ENCODE measurements at places on chromosomes 11 and 22.

DNA sequence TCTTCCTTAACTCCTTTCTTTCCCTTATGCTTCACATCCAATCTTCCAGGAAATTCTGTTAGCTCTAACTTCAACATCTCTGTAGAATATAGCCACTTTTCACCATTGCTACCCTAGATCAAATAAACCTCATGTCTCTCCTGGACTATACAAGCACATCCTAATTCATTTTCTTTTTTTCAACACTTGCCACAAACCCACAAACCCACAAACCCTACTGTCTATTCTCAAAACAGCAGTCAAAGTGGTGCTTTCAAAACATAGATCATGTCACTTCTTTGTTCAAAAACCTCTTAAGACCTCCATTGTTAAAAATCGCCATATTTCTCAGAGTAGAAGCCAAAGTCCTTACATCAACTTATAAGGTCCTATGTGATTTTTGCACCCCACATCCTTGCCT, 94.3 kb downstream of the PIWIL4 start:
- DNase-seq = no peak

- DNase-seq = peak; percentile 20
These were observed 2.0 kb upstream of the LARGE1 start for GRCh38 chr22:33922349-33922681.

- DNase-seq = peak; percentile 71
These were observed 55.9 kb downstream of the SWAP70 start for GRCh38 chr11:9719566-9720289.

- no peak for DNase-seq
These were observed 46.7 kb downstream of the SMC1B start for GRCh38 chr22:45366713-45367112.

DNA sequence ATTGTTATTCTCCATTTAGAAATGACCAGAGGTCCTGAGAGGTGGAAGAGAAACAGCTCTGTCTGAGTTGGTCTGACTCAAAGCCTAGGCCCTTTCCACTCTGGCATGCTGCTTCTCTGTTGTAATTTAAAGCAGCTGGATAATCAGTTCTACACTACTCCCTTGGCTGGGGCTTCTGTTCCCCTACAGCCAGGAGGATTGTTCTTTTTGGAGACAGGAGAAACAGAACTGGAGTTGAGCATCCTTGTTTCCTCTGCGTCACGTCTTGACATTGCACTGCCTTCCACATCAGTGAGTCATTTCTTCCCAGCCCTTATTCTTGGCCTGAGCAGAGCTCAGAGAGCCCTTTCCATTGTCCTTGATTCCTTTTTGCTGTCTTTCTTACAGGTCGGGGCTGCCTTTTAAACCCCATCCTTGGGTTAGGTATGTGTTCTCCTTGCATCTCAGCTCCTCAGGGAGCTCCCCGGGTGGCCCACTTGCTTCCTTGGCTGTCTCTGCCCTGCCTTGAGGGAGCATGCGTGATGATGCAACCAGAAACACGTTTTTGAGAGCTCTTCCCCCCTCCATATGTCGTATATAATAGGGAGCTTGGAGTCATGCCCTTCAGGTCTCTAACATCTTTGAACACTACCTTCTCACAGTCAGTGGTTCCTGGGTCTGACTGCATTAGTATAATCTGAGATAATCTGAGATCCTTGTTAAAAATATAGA, 35.7 kb downstream of the CYB5R2 start:
- DNase-seq = no peak

GRCh38 chr22:33112580-33112979, 54.4 kb upstream of the SYN3 start:
- DNase-seq = no peak

- no peak for DNase-seq
These were observed 35.9 kb downstream of the RTN4R start for GRCh38 chr22:20232237-20232598.

DNA sequence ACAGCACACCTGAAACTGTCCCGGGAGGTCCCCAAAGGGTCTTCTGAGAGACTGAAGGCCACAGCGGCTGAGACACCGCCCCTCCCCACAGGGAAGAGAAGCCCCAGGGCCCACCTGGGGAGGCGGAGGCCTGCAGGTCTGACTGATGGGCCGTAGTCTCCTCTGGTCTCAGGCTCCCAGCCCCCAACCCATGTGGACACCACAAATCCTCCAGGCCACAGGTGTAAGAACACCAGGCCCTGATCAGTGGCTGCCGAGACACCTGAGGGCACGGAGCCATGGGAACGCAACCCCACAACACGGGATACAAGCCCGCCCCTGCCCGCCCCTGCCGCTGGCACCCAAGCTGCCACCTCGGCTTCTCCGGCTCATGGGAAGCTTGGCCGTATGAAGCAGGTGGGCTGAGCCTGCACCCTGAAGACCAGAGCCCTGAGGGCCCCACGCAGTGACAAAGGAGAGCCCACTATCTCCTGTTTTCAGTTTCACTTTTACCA, 46.3 kb downstream of the BRD1 start:
- DNase-seq = no peak

DNA sequence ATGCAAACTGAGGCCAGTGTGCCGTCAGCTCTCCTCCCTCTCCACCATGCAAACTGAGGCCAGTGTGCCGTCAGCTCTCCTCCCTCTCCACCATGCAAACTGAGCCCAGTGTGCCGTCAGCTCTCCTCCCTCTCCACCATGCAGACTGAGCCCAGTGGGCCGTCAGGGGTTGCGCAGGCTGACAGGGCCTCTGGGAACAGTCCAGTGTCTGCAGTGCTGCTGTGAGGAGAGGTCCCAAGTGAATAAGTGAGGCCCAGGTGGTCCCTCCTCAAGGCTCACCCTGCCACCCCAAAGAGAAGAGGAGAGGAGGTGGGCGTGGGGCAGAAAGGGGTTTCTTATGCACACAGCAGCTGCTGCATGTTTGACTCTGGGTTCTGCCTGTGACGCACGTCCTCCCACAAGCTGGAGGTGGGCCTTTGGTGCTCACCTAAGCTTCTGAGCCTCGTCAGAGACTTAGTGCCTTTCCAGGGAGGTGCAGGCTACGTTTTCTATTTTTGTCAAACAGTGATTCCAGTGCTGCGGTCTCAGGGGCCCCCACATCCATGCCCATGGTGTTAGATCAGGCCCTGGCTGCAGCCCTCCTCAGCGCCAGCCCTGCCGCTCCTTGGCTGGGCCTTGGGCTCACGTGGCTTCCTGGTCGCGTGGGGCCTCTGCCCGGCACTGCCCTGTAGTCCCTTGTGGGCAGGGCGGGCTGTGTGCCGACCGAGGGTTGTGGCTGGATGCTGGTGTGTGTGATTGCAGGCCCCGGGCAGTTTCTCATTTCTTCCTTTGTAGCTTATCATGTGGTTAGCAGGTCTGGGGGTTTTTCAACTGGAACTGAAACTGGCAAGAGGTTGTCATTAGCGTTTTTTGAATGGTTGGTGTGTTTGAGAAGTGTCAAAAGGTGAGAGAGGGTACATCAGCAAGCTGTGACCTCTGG, 7.1 kb downstream of the TPCN2 start:
- no peak for DNase-seq

GRCh38 chr11:33387996-33388395, 130.8 kb downstream of the HIPK3 start:
- DNase-seq = peak; percentile 76

- DNase-seq = no peak
These were observed 32.2 kb downstream of the C2CD3 start for GRCh38 chr11:74138572-74138971.

DNA sequence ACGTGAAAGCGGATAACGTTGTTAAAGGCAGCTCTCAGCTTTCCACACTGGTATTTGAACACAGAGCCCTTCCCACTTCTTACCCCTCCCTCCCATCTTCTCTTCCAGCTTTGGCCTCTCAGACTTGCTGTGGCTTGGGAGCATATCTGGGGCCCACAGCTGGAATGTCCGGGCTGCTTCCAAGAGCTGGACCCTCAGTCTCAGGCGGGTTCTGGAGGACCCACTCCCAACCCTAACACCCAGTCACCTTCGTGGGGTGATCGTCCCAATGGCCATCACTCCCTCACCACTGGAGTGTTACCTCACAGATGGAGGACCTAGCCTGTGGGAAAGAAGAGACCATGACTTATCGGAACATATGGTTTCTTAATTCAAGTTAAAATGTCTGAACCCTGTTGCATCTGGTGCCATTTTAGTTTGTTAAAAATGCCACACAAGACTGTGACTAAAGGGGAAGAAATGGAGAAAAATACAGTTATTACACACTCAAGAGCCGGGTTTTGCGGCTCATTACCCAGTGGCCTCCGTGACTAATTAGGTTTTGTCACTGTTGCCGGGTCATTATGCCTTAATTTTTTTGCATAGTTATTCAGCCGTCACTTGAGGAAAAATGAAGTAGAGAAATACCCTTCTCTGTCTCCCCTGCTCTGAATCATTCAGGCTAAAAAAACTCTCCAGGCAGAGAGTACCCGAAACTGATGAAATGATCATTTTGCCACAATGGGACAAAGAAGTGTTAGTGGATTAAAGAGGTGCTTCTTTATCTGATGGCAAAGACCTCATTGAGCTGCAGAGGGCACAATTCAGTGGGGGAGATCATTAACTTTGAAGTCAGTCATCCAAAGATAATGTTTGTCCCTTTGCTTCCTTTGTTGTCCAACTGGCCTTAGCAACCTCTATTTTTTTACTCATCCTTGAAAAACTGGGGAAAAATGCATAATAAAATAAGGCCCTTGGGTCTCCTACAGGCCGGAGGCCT, 87.2 kb upstream of the HTATIP2 start:
- DNase-seq = no peak

- DNase-seq = no peak
These were observed 773.2 kb downstream of the DLG2 start for GRCh38 chr11:84853841-84854497.

GRCh38 chr11:100793525-100793924, 106.4 kb downstream of the ARHGAP42 start:
- no peak for DNase-seq

GRCh38 chr11:57071829-57072228, 83.1 kb downstream of the OR5AK2 start:
- no peak for DNase-seq

DNA sequence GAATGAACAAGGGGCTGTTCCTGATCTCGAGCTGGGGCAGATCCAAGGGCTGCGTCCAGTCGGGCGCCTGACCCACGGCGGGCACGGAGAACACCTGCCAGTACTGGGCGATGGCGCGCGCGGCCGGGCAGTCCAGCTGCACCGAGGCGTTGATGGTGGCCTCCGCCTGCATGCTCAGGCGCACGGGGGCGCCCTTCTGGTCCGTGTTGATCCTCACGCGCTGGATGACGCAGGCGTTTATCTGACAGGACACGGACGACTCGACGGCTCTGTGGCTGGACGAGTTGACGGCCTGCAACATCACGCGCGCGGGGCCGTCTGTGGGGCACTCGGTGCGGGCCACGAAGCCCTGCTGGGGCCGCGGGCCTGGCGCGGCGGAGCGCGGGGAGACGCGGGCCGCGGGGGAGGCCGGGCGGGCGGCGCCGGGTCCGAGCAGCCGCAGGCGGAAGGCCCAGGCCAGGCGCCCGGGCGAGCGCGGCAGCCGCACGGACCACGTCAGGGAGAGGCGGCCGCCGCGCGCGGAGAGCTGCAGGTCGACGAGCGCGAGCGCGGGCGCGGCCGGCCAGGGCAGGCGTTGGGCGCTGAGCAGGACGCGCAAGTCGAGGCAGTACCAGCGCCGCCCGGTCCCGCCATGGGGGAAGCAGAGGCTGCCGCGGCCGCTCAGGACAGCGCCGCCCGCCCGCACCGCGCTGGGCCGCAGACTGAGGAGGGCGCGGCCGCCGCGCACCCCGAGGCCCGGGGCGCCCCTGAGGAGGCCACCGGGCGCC, 511 bp downstream of the PKDREJ start:
- DNase-seq = no peak
